ENCODE measurements at places on chromosomes 5 and 9.

GRCh38 chr9:115328677-115329076, 210.7 kb upstream of the TNC start:
- DNase-seq = no peak

GRCh38 chr5:37867654-37868053, 27.8 kb upstream of the GDNF start:
- DNase-seq = no peak

- peak; percentile 18 for DNase-seq
Measured at GRCh38 chr5:149581192-149581861, at the start of gene ARHGEF37. Gene ARHGEF37 (plus strand): TSS chr5:149581498. CDS start chr5:149597770, 16,272 bp downstream.

GRCh38 chr5:175457466-175457865, 13.5 kb upstream of the DRD1 start:
- DNase-seq = no peak

DNA sequence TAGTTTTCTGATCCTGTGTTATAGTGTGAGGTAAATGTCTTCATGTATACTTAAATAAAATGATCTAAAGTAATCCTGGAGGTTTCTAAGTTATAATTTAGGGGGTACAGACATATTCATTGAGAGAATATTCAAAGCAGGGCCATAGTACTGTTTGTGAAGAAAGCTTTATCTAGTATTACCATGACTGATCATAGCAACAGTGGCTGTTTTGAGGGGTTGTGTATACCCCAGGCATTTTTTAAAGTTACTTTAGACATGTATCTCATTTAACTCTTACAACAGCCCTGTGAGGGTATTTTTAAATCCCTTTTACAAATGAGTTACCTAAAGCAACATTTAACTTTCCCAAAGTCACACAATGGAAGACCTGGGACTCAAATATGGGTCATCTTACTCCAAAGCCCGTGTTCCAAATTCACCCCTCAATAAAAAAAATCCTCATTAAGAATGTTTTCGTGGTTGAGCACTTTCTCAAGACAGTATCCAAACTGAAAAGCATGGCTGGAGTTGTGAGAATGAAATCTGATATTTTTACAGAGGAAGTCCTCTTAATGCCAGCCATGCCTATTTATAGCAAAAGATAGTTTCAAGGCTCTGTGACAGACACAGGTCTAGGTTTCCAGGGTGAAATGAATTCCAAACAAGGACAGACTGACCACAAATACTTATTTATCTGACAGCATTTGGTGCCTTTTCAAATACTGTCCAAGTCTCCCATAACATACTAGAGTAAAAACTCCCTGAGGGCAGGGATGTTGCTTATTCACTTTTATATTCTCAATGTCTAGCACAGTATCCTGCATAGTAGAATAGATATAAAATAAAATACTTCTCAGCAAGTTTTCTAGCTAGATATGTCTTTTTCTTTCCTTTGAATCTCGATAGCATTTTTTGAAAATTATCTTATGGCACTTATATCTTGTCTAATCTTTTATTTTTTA, 10.4 kb downstream of the STOM start:
- no peak for DNase-seq

DNA sequence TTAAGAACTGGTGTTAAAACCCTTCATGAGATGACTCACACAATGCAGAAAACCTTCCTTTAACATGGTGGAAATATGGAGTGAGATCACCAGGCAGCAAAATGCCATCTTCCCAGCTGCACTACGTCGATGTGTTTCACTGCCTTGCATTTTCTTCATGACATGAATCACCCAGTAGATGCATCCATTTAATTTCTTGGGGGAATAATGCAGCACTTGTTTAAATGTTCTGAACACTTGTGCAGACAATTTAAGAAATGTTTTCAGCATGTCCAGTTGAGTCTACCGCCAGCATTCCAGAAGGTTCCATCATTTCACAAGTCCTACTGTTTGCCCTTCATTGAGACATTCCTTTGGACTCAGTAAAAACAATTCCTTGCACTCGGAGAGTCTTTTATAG, 81.6 kb downstream of the ADAMTS16 start:
- no peak for DNase-seq

DNA sequence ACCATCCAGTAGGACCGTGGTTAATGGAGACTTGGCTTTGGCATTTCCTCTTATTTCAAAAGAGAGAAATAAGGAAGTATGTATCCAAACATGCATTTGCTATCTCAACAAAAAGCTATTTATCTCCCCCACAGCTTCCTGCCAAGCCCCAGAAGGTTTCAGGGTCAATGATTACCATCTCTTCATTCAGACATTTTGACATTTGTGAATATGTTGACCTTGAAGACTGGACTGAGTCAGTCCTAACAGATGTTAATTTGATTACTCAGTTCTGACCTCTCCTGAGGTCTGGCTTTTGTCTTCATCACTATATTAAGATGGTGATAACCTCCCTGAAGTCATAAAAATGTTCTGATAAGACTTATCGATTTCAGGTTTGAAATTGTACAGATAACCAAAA, 479.4 kb downstream of the AGTPBP1 start:
- no peak for DNase-seq

- no peak for DNase-seq
Measured at GRCh38 chr5:14574096-14574495, 7.5 kb upstream of the OTULINL start.

DNA sequence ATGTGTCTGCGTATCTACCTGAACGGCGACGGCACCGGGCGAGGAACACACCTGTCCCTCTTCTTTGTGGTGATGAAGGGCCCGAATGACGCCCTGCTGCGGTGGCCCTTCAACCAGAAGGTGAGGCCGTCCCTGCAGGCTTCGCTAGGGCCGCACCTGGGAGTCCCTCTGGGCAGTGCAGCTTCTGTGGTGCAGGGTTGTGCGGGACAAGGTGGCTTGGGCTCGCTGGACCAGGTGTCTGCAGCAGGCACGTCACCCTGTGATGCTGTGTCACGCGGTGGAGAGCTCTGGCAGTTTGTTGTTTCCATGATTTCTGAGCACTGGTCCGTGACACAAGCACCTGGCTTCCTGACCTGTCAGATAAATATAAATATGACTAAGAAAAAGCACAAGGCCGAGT, 20.7 kb downstream of the FBXW5 start:
- DNase-seq = no peak

All from stimulated activated CD4-positive, alpha-beta T cell treated with anti-CD3 and anti-CD28 coated beads, Interleukin-1b, Interleukin-23, amount 100 ng/mL, for 1 hour (primary cell).